NCI-H345 (cell line): ENCODE measurements at places on chromosomes 12 and 14.
A peak's percentile ranks its signal among the peaks of the same experiment; 100 is the strongest.

DNA sequence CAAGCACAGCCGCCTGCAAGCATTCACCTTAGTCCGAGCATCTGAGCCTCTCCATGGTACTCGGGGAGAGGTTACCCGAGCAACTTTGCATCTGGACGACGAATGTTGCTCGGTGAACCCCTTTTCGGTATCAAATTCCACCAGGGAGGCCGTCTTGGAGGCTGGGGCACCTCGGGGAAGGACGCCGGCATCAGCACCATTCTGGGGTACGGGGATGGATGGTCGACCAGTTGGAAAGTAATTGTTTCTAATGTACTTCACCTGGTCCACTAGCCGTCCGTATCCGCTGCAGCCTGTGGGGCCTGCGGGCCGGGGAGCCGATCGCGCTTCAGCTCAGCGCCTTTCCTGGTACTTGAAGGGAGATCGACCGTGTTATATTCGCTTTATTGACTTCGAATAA is 161.7 kb upstream of the RTL1 start:
- no peak for DNase-seq

- no peak for DNase-seq
Observed at GRCh38 chr14:60067882-60068281, 23.8 kb upstream of the PCNX4 start.

DNA sequence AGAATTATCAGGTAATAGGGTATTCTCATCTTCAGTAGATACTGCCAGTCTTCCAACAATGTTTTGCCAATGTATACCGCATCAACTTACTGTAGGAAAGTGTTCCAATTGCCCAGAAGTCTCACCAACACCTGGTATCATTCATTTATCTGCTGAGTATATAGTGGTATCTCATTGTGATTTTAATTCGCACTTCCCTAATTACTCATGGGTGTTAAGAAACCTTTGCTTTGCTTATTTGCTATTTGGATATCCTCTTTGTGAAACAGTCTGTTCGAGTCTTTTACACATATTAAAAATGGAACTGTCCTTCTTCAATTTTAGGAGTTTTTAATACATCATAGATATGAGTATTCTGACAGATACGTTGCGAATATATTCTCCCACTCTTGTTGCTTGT is 6.1 kb downstream of the TM7SF3 start:
- DNase-seq = no peak

DNA sequence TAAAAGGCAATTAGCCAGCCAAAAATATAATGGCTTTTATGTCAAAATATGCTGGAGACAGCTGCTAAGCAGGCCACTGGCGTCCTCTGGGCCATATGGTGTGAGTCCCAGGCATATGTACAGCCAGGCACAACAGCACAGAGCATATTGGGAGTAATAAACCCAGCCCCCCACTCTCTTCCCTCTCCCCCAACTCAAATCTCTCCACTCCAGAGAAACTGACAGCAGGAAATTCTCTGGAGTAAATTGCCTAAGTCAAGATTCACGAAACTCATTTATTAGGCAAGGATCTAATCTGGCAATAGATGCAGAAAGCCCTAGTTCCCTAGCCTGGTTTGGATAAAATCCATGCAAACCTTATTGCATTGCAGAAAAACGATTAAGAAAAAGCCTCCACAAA is 147.9 kb upstream of the SEL1L start:
- DNase-seq = no peak

DNA sequence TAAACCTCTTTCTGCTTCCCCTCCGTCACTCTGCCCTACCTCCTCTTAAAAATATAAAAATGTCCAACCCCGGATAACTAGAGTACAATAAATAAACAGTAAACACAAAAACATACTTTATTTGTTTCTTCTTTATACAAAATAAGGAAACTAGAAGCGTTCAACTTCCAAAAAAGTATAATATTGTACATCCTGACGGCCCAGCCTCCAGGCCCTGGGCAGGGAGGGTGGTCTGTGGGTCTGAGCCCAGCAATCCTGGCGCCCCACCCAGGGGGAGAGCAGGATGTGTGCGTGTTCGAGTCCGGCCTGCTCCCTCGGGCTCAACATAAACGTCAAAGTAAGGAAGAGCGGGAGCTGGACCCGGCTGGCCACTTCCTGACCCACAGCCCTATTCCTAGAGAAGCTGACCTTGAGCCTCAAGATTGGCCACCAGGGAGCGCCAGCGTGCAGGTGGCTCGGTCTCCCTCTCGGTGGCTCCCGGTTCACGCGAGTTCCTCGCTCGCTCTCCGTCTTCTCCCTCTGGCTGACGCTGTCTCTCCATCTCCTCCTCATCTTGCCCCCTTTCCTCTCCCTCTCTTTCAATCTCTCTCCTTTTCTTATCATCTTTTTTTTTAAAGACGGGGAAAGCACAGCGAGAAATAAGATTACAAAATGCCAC is 9.4 kb downstream of the LHX5 start:
- DNase-seq = peak; percentile 69

GRCh38 chr12:131511391-131511802 is 199.5 kb upstream of the SFSWAP start:
- no peak for DNase-seq

GRCh38 chr12:2634471-2634870 is 160.3 kb upstream of the FKBP4 start:
- no peak for DNase-seq

- no peak for DNase-seq
Observed at GRCh38 chr14:99616832-99617800, 13.1 kb upstream of the CCDC85C start.

GRCh38 chr12:52612431-52613383 is 5.7 kb downstream of the KRT73 start:
- no peak for DNase-seq

DNA sequence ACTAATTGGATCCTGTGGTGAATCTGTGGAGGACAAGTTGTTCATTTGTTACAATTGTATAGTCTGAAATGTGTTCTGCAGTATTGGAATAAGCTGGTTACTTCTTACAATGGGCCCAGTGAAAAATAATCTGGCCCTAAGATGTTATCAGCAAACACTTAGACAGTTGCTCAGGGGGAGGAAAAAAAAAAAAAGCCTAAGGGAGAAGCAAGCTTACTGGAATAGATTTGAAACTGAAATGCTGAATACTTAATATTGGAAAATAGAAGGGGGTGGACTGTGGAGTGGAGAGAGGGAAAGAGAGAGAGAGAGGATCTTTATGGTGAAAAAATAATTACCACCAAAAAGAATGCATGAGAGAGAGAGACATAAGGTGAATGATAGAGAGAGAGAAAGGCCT is 4.0 kb downstream of the FOXG1 start:
- DNase-seq = no peak

DNA sequence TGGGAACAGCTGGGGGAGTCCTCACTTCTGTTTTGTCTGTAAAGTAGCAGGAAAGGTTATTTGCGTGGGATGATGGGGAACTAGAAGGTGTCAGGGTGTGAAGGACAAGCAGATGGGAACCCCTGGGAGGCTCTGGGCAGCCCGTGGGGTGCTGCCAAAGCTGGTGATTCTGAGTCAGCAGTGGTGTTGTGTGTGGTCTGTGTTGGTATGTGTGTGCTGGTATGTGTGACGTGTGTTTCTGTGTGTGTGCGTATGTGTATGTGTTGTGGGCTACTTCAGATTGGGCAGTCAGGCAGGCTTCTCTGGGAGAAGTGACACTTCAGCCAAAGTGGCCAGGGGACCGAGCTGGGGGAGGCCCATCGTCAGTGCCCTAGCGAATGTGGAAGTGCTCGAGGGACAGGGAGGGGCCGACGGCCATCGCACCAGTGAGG is 15.3 kb upstream of the BDKRB2 start:
- no peak for DNase-seq

GRCh38 chr12:20018406-20018805 is 349.9 kb upstream of the PDE3A start:
- DNase-seq = no peak

- no peak for DNase-seq
Observed at GRCh38 chr14:42198010-42198409, 591.3 kb downstream of the LRFN5 start.

- peak; percentile 96 for DNase-seq
Observed at GRCh38 chr14:100486025-100486828, 101.0 kb downstream of the BEGAIN start.

DNA sequence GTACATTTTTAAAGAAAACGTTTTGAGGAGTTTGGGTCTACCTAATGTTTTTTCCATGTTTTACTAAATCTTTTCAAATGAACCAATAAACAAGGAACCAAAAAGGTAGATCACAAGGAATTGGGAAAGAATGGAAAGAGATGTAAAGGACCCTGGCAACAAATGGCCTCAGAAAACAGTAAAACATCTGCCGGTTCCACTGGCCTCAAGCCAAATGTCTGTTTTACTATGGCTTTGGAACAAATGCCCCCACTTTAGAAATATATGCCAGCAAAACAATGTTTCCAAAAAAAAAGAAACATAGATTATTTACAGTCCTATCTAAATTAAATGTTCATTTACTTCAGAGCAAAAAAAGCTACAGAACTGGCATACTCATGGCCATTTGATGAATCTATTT is 3.0 kb downstream of the TRMT5 start:
- peak; percentile 5 for DNase-seq

DNA sequence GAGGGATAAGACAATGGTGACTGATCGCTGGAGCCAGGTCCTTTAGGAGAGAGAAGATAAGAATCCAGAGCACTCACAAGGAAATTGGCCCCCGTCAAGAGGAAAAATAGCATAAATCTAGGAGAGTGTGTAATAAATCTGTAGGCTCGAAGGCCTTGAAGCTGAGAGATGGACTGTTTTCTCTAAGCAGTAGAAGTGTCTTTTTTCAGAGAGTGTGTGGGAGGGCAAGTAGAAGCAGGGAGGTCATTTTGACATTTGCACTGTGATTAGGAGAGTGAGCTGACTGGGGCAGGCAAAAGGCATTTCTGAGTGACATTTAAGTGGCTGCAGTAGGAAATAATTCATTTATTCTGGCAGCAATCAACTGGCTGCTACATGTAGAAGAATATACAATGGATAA is 78.0 kb upstream of the DDHD1 start:
- DNase-seq = no peak

- DNase-seq = no peak
Observed at GRCh38 chr14:89827265-89827664, 127.3 kb downstream of the EFCAB11 start.

GRCh38 chr14:70047598-70048312 is 141.0 kb downstream of the SLC8A3 start:
- no peak for DNase-seq

GRCh38 chr14:55313480-55313879 is 42.3 kb downstream of the FBXO34 start:
- DNase-seq = no peak

GRCh38 chr14:104601786-104602185 is 2.8 kb downstream of the TMEM179 start:
- peak; percentile 88 for DNase-seq

DNA sequence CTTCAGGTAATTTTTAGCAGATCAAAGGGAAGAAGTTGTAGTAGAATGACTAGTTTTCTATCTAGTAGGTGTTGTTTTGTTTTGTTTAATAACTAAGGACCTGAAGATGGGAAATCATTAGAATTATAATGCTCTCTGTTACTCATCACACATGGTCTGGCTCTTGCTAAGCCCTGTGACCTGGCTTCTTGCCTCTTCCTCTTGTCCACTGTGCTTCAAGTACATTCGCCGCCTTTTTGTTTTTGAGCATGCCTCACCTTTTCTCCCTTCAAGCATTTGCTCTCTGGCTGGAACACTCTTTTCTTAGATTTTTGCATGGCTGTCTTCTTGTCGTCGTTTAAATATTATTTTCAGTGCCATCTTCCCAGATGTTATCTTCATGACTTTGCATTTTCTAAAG is 47.7 kb downstream of the DAAM1 start:
- no peak for DNase-seq

DNA sequence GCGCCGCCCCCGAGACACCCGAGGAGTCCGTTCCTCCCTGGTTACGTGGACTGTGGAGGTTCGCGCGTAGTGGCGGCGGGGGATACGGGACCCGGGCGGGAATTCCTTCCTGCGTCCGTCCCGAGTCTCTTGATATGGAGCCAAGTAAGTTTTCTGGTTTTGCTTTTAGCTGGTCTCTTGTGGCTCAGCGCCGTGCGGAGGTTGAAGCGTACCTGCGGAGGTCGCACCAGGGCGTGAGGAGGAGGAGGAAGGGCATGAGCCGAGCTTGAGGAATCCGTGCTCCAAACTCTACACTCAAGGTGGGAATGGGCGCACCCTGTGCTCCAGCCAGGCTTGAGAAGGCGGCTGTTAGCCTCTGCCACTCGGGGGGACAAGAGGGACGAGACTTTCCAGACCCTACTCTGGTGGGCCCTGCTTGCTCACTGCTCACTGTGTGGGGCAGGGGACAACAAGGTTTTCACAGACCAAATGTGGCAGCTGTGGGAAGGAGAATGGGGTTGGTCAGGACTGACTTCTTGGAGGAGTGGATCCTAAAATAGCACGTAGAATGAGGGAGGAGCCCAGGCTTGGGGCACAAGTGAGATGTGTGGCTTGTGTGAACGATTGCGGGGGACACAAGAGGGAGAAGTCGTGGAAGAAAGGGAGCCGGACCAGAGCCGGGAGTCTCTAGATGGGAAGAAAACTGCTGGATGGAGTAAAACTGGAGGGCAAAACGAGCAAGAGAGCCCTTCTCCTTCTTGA is 577 bp downstream of the ATG101 start:
- DNase-seq = no peak

DNA sequence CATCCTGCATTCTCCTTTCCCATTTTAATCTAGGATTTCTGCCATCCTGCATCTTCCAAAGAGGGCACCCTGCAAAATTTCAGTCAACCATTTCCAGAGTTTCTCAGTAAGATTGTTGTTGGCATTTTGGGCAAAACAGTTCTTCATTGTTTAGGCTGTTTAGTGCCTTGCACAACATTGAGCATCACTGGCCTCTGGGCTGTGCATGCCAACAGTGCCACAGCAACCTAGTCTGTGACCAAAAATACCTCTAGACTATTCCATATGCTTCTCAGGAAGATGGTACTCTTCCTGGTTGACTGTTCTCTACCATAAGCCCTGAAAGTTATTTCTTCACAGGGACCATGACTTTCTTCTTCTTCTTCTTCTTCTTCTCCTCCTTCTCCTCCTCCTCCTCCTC is 32.5 kb upstream of the ISM2 start:
- DNase-seq = no peak

DNA sequence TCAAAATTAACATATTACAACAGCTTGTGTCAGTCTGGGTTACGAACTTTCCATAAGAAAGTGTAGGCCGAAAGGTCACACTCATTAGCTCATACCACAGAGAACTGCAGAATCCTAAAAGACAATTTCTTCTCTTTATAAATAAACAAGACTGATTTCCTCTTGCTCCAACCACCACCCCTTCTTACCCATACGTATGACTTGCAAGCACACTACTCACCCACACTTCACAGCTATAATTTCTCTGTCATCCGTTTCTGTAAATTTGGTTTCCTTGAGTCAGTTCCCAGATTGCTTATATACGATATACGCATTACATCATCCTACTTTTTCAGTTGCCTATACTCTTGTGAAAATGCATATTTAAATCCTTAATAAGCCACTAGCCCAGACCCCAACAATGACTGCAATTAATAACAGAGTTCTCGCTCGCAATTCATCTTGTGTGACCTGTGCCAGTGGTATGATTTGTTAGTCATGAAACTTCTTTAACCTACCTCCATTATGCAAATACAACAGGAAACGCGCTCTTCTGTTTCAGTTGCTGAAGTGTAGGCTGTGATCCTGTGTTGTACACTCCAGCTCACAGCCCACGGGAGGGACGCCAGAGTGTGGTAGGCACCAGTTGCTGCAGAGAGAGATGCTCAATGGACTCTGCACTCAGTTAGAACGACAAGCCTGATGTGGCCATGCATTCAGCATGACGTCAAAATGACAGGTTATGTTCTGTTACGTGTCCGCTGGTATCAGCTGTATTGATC is 417.6 kb downstream of the PDZRN4 start:
- no peak for DNase-seq

GRCh38 chr14:85060121-85060520 is 469.8 kb upstream of the FLRT2 start:
- no peak for DNase-seq
